Stimulated activated CD4-positive, alpha-beta T cell treated with anti-CD3 and anti-CD28 coated beads, Interleukin-12 subunit alpha, Interleukin-12 subunit beta, amount 100 ng/mL, for 24 hours (primary cell): ENCODE measurements at places on chromosomes 7 and 10.

GRCh38 chr10:87927091-87927490, 63.7 kb downstream of the PTEN start:
- no peak for DNase-seq

DNA sequence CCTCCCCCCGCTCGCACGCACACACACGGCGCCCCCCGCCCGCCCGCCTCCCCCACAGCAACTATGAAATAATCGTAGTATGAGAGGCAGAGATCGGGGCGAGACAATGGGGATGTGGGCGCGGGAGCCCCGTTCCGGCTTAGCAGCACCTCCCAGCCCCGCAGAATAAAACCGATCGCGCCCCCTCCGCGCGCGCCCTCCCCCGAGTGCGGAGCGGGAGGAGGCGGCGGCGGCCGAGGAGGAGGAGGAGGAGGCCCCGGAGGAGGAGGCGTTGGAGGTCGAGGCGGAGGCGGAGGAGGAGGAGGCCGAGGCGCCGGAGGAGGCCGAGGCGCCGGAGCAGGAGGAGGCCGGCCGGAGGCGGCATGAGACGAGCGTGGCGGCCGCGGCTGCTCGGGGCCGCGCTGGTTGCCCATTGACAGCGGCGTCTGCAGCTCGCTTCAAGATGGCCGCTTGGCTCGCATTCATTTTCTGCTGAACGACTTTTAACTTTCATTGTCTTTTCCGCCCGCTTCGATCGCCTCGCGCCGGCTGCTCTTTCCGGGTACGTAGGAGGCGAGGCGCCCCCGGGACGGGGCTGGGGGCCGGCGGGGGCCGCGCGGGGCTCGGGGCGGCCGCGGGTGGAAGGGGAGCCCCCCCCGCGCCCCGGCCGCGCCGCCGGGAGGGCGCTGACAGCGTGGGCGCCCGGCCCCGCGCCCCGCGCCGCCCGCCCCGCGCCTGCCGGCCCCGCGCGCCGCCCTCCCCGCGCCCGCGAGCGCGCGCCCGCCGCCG, 441 bp downstream of the BMI1 start:
- DNase-seq = no peak

GRCh38 chr7:2043316-2044039, 189.3 kb downstream of the MAD1L1 start:
- DNase-seq = no peak

GRCh38 chr10:21427804-21428481, 97.5 kb downstream of the SKIDA1 start:
- DNase-seq = no peak

DNA sequence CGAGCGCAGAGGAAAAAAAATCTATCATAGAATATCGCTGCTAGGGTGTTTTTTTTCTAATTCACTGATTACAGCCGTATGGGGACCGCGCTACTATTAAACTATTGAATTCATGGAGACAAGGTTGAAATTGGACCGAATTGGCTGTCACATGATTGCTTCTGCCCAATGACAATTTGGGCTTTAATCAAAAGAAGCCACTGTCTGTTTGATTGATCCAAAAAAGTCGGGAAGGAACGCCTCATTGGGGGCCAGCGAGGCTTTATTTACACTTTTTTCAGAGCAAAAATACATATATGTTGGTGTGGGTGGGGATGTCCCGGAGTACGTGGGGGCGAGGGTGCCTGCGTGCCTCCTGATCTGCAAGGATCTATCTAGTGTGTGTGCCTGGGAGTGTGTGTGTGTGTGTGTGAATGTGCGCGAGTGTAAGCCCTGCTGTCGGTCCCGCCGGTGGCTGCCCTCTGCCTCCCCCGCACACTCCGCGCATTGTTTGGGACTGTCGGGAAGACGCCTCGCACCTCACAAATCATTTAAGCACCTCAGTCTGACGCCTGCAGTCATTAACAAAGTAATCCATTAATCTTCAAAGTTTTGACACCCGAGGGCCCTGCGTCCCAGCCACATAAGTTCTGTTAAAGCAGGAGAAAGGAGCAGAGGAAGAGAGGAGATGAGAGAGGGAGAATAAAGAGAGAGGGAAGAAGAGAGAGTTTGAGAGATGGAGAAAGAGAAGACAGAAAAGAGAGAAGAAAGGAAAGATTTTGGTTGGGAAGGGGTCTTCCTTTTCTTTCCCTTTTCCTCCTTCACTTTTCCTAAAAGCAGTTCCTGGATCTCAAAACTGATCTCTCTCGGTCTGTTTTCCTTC, at the start of gene HOXA2:
HOXA2 (minus strand) TSS at position 103 of the 862 bp plus-strand sequence. CDS start 183 bp downstream, outside the sequence.
- no peak for DNase-seq

DNA sequence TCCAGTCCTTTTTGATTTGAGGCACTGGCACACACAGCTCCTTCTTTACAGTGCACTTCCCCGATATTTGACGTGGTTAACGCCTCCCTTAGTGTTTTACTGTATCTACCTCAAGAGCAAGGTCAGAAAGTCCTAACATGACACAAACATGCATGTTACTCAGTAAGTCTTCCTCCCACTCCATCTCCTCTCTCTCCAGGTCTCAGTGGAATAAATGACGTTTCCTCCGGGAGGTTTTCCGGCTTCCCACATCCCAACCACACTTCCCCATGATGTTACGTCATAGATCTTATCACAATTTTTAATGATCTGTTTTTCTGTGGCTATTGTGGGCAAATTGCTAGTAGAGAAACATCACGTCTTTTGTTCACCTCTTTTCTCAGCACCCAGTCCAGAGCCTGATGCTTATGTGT, 165.7 kb downstream of the PTPN20 start:
- no peak for DNase-seq

- no peak for DNase-seq
These were observed 144.2 kb upstream of the ZNF804B start for GRCh38 chr7:88615336-88615735.

- no peak for DNase-seq
These were observed 18.2 kb upstream of the GPNMB start for GRCh38 chr7:23228412-23228811.

DNA sequence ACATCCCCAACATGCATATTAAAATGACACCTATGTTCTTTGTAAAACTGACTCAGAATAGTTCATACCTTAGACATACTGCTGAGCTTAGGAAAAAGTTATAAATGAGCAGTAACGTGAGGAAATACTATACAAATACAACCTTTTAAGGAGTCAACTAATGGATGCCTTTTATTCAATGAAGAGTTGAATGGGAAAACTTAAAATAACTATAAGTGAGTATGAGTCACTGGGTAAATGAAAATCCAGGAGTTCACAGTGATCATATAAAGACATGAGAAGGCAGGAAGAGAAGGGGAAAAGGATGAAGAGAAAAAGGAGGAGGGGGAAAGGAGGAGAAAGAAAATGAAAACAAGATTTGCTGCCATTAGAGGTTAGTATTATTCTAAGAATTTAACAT, 157.8 kb upstream of the PCDH15 start:
- no peak for DNase-seq

- DNase-seq = no peak
These were observed 52.7 kb downstream of the PRLHR start for GRCh38 chr10:118542745-118543144.

- DNase-seq = no peak
These were observed 4.0 kb upstream of the MRPS24 start for GRCh38 chr7:43873300-43873699.

DNA sequence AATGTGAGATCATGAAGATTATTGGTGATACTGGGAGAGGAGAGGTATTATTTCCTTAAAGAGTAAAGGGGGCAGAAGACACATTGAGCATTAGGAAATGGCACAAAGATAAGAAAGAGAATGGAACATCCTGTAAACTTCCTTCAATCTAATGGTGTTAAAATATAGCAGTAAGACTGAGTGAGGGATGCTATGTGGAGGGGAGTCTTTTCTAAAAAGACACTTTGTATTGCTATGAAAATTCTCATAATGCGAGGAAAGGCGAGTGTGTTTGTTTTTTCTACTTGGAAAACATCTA, 405.2 kb downstream of the ARL4A start:
- DNase-seq = no peak

DNA sequence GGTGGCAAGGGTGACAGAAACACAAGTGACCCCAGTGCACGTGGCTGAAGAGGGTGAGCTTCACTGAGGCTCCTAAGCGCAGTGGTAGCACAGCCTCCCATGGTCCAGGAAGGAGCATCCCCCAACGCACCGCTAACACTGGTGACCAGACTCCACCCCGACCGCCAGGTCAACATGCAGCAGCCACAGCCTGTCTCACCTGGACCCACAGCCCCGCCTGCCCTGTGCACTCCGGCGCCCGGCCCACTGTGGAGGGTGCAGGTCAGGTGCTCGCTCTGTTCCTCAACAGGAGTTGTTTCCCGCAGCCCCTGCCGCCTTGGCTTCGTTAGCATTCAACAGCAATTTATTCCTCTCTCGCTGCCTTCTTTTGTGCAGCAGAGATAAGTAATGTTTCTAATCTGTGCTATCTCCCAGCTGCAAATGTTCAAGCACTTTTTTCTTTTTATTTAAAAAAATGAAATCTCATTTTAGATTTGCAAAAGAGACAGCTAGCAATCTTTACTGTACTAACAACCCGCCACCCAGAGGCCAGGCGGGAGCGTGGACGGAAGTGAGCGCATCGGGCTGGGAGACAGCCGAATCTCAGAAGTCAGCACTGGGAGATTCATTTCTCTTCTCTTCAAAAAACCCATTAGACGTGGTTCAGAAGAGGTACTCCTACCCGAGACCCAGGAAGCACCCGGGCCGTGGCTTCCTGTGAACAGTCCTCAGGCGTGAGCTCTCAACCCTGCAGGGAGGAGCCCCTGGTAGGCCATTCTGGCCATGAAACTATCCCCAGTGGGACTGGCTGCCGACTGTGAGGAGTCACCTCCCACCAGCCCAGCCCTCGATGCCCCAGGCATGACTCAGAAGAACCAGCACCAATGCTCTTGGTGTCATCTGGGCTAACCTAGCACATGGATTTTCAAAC, 133.4 kb downstream of the MAD1L1 start:
- no peak for DNase-seq

DNA sequence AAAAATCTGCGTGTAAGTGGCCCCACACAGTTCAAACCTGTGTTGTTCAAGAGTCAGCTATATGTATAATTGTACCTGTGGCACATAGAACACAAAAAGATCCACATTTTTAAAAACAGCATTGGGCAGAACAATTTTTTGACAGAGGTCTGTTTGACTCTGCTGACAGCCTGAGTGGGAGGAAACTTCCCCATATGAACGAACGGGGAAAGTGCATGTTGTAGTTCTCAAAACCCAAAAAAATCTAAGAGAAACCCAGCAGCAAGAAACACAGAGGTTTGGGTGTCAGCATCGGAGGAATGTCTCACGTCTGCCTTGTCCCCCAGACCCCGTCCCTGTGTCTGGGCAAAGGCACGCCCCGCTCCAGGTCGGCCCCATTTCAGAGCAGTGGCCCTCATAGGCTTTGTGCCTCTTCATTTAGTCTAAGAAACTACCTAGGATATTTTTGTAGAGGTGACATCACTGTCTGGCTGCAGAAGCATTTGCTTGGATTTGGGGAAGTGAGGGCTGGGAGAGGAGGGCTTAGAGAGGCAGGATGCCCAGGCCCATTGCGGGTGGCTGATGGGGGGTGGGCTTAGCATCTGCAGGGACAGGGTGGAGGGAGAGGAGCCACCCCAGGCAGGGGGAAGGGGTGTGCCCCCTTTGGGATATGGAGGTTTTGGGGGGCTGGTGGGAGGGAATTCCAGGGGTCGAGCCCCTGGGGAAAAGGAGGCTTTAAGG, 11.0 kb downstream of the CUX1 start:
- no peak for DNase-seq
